Erythroblast (primary cell): ENCODE measurements at places on chromosomes 4 and X.

- DNase-seq, result no peak
Measured at GRCh38 chr4:141429933-141430332, 206.4 kb upstream of the IL15 start.

DNA sequence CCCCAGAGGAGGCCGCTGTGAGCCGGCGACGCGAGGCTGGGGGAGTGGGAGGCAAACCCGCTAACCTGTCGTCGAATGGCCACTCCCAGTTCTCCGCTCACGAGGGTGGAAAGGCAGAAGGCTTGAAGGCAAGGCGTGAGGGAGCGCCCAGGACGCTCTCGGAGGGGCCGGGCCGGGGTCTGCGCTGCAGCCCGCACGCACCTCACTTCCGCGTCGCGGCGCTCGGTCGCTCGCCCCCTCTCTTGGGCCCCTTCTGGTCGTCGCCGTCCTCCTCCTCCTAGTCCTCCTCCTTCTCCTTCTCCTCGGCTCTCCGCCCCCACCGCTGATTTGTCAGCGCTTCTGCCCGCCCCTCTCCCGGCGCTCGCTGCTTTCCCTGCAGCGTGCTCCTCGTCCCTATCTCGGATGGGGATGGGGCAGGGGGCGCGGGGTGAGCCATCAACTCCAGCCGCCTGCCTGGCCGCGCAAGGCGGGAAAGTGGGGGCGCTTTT is at the start of gene SNCA:
TSS of gene SNCA (minus strand) at position 265 of the 488 bp plus-strand sequence. CDS start 1,494 bp downstream, outside the sequence.
- DNase-seq, result peak; percentile 76

DNA sequence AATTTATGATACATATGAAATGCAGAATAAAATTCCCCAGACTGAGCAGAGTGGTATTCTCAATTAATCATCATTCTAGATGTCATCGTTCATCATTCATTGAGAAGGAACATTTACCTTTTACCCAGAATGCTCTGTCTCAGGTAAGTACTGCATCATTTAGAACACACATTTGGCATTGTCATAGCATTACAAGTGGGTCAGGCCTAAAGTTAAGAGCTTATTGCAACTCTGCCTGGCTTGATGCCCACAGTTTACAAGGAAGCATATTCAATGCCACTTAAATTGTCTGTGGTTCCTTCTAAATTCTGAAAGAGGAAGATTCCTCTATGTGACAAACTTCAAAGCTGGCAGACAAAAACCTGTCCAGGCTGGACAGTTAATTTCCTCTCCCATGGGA is 87.3 kb downstream of the CAMK2D start:
- no peak for DNase-seq

DNA sequence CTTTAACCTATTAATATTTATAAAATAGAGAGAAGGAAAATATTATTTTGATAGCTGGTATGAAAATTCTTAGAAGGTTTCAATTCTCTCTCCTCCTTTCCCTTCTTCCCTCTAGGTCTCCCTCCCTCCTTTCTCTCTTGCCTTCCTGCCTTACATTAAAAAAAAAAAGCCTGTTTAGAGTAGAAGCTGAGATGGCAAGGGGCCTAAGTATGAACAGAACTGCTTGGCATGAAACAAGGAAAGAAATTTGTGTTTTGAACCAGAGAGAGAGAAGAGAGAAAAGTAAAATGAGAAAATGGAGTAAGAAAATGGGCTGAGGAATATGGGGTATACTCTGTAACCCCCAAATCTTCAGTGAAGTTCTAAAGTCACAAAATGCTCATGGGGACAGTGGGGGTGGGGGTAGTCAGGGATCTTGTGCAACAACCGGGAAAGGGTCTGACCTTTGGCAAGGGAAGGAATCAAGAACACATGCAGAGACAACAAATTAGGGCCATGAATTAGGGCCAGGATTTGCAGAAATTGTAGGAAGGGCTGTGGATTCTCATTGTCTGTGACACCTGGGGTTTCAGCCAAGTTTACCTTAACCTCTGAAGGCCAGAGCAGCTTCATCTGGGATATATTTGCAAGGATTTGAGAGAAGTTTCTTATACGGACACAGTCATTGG is 30.6 kb downstream of the SUPT20HL2 start:
- DNase-seq, result no peak
